Cerebellar nuclear complex (tissue), 1 donor: ENCODE measurements at places on chromosomes 1 and 21.

DNA sequence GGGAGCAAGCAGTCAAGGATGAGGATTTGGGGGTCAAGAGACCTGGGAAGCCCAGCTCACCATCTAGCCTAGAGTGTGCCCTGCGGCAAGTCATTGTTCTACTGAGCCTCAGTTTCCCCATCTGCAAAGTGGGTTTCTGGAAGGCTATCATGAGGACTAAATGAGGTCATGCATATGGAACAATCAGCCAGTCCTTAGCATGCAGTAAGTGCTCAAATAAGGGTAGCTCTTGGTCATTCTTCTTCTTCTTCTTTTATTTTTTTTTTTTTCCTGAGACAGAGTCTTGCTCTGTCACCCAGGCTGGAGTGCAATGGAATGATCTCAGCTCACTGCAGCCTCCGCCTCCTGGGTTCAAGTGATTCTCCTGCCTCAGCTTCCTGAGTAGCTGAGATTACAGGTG lies 99.9 kb upstream of the RUNX3 start:
- no peak for DNase-seq

GRCh38 chr1:245092638-245092976 lies 62.2 kb upstream of the KIF26B start:
- no peak for DNase-seq

GRCh38 chr1:104987210-104987609 lies 1237.5 kb downstream of the AMY1C start:
- DNase-seq, result no peak

DNA sequence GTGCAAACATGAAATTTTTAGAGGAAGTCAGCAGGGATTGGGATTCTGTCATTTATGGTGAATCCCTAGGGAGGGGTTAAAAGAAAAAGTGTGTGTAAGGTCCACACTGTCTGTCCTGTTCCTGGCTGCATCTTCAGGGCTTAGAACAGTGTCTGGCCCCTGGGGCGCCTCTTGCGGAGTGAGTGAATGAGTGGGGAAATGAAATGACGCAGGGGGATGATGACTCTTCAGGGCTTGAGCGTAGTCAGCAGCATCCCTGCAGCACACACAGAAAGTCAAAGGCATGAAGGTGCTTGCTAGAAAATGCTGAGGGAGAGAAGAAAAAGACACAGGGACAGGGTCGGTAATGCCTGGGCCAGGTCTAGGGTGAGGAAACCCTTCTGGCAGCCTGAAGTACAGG lies 57.8 kb downstream of the PGBD5 start:
- no peak for DNase-seq

- no peak for DNase-seq
Observed at GRCh38 chr1:27307874-27308598, 13.9 kb upstream of the TMEM222 start.

DNA sequence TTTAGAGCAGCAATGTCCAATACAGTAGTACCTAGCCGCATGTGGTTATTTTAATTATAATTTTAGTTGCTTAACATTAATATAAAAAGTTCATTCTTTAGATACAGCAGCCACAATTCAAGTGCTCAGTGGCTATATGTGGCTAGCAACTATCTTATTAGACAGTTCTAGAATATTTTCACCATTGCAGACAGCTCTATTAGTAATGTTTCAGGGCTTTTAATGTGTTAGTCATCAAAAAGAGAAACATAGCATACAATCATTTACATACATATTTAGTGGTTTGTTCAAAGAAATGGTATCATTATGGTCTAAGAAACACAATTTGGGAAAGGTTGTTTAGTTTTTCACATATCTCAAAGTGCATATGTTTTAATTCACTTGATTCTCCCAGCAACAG lies 66.6 kb upstream of the DYNLT5 start:
- DNase-seq, result no peak

GRCh38 chr1:116553386-116554115 lies 17.3 kb downstream of the CD58 start:
- no peak for DNase-seq

GRCh38 chr1:35629051-35629450 lies 12.3 kb downstream of the PSMB2 start:
- no peak for DNase-seq

DNA sequence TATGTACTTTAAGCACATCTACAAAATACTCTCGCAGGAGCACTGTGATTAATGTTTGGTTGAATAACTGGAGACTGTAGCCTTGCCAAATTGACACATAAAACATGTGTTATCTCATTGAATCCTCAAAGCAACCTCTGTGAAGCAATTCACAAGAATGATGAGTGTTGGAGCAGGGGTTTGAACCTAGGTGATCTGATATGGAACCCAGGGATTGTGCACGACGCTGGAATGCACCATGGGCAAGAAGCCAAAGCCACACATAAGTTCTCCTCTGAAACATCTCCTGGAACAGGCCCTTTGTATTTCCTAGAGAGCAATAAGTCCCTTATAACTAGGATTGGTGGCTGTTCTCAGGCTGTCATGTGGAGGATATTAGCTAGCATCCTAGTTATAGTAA lies 124.6 kb upstream of the IVNS1ABP start:
- no peak for DNase-seq

DNA sequence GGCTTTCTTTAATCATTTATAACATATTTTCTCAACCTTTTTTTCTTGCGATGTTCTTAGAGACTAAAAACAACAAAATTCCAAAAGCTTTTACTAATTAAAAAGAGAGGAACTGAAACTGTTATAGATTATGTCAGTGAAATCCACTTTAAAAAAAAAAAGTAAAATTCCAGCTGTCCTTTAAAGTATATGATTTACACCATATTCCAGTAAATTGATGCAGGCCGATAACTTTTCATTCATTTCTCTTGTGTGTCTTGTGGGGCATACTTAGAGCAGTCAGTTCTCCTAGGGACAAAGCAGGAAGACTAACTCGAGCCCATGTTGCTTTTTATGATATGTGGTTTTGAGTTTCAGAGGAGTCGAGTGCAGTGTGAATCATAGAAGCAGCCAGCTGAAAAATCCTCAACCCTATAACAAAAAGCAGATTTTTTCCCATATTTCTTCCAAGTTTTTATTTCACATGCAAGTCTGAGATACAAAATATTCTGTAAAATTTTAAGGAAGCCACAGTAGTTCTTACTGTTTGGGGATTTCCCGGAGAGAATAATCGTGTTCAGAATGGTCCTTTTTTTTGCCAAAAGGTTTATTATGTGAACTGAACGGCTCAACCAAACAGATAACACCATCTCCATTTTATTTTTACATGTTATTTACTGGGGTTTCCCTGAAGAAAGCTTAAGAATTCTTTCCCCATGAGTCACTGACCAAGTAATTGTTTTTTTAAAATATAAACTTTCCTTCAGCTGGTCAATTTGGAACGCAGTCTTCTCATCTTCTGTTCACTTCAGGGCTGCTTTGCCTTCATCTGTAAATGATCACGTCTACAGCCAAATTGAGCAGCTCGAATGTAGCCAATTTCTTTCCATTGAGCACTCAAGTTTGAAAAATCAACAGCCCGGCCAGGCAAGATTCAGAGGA lies 77.0 kb upstream of the C1orf105 start:
- no peak for DNase-seq

DNA sequence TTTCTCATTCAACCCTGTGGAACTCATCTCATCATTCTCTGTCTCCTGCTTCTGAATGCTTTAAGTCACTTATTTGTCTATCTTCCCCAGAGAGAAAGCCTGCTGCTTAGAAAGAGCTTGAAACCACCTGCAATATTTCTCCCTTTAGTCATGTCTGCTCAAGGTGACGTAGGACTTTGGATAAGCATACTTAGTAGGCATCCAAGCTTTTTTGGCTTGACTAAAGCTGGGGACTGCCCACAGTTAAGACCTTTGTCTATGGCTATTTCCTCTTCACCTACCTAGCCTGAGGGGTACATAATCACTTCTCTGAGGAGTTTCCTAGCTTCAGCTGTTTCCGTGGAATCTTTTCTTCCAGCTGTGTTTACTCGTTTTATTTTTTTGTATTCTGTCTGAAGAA lies 665.8 kb upstream of the CAMK1G start:
- no peak for DNase-seq

DNA sequence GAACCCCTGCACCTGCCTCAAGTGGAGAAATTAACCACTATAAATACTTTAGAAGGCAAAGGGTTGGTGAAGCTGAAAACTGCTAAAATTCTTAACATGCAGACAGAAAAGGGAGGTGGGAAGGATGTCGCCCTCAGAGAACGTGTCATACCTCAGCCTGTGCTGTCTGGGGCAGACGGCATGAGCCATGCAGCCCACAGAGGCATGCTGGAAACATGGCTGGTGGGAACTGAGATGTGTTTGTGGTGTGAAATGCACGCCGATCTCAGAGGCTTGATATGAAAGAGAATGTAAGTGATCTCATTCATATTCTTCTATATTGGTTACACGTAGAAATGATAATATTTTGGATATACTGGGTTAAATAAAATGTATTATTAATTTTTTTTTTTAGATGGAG lies 16.3 kb downstream of the AGPAT3 start:
- no peak for DNase-seq

DNA sequence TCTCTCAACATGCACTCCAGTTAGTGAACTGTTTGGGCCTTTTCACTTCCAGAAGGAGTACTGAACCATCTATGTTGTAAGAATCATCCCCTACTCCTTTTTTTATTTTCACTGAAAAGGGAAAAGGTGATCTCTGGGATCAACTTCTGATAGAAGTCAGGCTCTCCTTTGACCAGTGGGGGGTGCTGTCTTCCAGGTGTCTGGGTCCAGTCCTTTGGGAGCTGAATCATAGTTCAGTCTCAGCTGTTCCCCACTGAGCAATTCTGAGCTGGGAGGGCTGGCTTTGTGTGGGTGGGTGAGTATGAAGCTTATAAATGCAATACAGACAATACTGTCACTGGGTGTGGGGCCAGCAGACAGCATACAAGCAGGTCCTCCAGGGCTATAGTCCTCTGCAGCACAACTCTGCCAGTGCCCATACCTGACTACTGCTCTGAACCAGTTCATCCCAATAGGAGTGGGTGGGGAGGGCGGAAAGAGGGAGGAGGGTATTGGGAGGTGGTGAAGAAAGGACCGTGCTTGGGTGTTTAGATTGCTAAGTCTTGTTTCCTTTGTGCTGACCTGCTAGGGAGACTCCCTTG lies 12.5 kb upstream of the SARS1 start:
- DNase-seq, result no peak

GRCh38 chr1:247825362-247825761 lies 1.4 kb upstream of the OR14A16 start:
- no peak for DNase-seq

DNA sequence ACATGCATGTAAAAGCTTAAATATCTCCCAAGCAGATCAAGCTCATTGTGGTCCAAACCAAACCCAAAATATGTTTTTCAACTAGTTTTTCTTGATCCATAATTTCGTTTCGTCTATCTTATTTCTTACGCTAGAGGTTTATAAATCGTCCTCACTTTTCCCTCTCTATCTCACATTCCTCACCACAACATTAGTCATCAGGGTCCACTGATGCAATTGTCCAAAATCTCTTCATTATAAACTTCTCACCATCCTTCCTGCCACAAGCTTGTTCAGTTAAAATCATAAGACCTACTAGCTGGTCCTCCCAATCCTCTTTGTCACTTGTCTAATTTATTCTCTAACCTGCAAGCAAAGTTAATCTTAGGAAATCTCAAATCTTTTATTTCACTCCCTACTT lies 173.0 kb upstream of the PALMD start:
- DNase-seq, result no peak

DNA sequence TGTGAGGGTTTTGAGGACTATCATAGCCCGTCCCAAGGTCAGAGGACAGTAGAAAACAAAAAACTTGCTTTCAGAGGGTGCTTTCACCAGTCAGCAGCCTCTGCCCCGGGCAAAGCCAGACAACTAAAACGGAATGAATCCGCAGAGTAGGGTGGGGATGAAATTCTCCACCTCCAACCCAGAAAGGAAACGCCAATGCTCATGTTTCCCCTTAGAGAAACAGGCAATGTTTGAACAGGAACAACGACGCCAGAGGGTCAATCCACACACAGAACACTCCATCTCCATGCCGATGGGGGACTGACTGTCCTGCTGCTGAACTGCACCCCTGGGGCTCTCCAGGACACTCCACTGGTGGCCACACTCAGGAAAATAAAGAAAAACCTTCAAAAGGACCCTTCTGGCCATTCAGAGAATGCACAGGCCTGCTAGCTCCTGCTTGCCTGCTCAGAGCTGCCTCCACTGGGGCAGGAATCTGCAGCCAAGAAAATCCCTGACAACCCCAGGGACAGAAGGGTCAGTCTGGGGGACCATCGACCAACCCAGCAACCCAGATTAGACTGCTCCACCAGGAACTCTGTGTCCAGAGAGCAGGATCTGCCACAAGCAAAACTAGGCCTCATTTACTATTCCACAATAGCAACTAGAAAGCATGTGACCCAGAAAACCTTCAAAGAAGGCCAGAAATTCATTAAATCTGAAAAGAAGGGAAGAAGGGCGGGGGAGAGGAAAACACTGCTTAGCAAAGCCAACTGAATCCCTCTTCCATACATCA lies 116.0 kb downstream of the TOMM20 start:
- no peak for DNase-seq

- no peak for DNase-seq
Observed at GRCh38 chr1:85109475-85109874, 61.2 kb upstream of the MCOLN3 start.

DNA sequence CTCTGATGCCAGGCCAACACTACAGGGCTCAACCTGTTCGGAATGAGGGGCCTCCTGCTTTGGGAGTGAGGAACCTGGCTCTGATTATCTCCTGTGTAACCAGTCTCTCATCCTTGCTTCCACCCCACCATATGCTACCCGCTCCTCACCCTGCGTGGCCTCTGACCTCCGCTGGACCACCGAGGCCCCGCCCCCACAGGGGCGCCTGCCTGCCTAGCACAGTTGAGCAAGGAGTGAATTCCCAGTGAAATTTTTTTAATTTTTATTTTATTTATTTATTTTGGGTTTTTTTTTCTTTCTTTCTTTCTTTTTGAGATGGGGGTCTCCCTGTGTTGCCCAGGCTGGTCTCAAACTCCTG lies 1.9 kb upstream of the GNB1 start:
- no peak for DNase-seq

DNA sequence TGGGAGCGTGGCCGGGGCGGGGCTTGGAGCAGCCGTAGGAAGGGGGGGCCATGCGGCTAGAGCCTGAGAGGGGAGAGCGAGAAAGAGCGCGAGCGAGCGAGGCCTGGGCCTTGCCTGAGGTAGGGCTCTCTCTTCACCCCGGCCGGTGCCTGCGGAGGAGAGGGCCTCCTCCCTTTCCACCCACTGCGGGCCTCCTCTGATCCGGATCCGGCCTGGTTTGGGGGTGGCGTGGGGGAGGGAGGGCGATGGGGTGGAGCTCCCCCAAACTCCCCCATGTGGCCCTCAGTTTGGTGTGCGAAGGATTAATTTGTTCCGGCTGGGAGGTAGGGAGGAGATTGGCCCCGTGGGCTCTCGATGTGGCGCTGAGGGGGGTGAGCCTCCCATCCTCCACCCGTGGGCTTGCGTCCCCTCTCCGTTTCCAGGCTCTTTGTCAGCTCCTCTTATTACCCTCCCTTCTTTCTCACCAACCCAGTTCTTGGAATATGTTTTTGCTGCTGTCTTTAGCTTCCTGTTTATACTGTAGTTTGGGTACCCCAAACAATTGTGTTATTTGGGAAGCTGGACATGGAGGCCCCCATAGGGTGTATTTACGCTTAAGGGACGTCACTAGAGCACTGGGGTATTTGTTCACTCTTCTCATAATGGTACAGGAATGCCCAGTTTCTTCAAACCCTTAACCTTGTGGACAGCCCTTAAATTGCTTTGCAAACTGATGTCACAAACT lies 685 bp downstream of the UBAP2L start:
- no peak for DNase-seq

GRCh38 chr1:156399355-156400125 lies 30.5 kb downstream of the RHBG start:
- no peak for DNase-seq
